ENCODE measurements at places on chromosomes 13 and 19.

GRCh38 chr13:49412749-49413148 lies 31.1 kb downstream of the CAB39L start:
- DNase-seq: no peak

- no peak for DNase-seq
These were observed 66.5 kb downstream of the SERP2 start for GRCh38 chr13:44440046-44440608.

- DNase-seq: peak; percentile 39
These were observed 3.5 kb downstream of the KCNN4 start for GRCh38 chr19:43777163-43777695.

- no peak for DNase-seq
These were observed 7.9 kb upstream of the ELL start for GRCh38 chr19:18529782-18530181.

GRCh38 chr13:20633802-20634201 lies 66.8 kb downstream of the IFT88 start:
- no peak for DNase-seq

- no peak for DNase-seq
These were observed 156.1 kb downstream of the NUFIP1 start for GRCh38 chr13:44833139-44833538.

DNA sequence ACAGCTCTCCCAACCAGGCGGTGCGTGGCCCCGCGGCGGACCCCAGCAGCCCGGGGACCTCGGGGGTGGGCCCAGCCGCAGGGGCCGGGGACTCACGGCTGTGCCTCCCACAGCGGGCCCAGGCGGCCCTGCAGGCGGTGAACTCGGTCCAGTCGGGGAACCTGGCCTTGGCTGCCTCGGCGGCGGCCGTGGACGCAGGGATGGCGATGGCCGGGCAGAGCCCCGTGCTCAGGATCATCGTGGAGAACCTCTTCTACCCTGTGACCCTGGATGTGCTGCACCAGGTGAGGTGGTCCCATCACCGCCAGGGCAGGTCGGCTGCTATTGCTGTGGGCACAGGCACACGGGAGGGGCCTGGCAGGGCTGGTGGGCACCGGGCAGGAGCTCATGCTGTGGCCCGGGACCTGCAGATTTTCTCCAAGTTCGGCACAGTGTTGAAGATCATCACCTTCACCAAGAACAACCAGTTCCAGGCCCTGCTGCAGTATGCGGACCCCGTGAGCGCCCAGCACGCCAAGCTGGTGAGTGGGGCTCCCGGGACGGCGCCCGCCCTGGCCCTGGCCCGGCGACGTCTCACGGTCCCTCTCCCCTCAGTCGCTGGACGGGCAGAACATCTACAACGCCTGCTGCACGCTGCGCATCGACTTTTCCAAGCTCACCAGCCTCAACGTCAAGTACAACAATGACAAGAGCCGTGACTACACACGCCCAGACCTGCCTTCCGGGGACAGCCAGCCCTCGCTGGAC lies 7.3 kb downstream of the PTBP1 start:
- no peak for DNase-seq

- DNase-seq: no peak
These were observed 298 bp upstream of the FAM98C start for GRCh38 chr19:38402623-38402966.

GRCh38 chr19:57719424-57719823 lies 8.0 kb downstream of the ZNF671 start:
- DNase-seq: no peak

DNA sequence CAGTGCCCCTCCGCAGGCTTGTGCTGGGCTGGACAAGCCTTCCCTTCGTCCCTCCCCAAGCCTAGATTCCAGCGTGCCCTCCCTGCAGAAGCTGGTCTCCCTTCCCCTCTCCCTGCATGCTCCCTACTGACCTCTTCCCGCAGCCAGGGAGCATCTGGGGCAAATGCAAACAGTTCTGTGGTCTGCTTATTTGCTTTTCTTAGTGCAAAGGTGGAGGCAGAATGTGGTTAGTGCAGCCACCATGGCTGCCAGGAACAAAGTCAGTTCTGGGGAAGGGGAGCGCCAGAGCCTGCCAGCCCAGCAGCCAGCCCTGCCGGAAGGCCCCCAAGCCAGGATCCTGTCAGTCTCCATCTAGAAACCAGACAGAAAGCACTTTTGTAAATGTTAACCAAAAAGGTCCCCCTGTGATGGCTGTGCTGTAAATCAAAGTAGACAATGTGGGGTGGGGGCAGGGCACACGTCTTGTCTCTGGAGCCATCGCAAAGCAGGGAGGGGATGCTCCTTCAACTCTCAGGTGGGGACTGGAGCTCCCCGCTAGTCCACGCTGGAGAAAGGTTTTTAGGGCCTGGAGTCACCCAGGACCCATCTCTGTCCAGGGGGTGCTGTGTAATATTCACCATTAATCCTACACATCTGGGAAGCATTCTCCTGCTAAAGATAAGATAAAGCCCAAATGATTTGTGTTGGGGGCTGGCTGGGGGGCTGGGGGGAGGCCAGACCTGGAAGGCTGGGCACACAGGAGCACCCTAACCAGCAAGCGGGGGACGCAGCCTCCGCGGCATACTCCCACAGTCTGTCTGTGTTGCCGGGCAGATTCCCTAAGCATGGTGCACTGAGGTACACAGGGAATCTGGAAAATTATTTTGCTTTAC lies 30.9 kb downstream of the SERP2 start:
- DNase-seq: peak; percentile 55

DNA sequence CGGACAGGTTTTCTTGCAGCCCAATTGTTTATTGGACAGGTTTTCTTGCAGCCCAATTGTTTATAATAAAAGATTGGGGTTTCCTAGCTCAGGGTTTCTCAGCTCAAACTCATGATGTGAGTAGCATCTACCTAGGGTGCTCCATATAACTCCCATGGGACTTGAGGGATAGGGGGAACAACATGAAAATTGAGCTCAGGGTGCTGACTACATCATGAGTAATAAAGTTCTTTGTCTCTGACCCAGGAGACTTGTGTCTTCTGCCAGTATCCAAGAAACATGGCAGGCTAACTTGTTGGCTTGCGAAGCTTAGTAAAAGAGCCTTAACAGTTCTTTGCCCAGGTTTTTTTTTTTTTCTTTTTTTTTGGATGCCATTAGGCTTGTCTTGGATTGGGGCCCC lies 59.2 kb upstream of the MYCBP2 start:
- no peak for DNase-seq

DNA sequence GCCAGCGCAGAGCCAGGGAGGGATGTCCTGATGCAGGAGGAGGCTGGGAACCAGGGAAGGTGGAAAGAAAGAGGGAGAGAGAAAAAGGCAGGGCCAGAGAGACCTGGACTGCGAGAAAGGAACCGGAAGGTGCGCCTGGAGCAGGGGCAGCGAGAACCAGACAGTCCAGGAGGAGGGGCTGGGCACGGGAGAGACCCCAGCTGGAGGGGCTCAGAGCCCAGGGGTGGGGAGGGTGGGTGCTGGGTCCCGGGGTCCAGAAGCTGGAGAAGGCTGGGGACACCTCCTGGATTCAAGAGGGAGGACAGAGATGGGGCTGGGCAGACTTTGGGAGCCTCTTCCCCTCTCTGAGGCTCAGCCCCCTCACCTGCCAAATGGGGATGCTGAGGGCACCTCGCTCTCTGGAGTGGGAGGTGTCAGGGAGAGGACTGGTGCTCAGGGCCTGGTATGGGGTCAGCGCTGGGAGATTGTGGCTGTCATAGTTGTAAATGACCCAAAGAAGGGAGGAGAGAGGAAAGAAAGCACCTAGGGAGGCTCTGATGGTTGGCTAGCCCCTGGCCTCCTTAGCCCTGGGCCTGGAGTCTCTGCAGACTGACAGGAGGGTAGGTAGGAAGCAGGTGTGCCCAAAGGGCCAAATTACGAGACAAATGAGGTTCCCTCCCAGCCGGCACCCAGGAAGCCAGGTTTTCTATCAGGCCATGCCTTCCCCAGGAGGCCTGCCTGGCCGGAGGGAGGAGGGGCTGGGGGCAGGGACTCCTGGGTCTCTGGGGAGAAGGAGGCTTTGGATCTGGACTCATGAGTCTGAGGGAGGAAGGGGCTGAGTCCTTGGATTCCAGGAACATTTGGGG lies 1.3 kb upstream of the SPACA6 start:
- no peak for DNase-seq

GRCh38 chr13:109840201-109840892 lies 54.0 kb upstream of the IRS2 start:
- peak; percentile 94 for DNase-seq

GRCh38 chr19:38870612-38871011 lies 7.5 kb downstream of the RINL start:
- DNase-seq: no peak

GRCh38 chr13:43388282-43389034 lies 365.1 kb downstream of the DNAJC15 start:
- DNase-seq: peak; percentile 20

- no peak for DNase-seq
These were observed 261.9 kb downstream of the KCNRG start for GRCh38 chr13:50277127-50277526.

DNA sequence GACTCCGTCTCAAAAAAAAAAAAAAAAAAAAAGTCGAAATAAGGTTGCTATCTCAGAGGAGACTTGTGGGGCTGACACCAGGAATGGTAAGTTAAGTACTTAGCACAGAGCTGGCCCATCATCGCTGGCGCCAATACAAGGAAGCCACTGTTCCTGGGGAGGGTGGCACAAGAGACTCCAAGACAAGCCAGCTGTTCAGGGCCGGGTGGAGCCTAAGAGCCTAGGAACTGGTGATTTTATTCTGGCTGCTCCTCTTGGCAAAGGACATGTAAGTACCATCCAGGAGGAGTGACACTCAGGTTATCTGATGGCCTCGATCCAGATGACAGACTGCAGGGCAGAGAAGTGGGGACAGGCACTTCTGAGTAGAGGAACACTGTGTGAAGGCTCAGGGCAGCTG lies 3.8 kb downstream of the ELOF1 start:
- DNase-seq: no peak

- no peak for DNase-seq
These were observed 2.7 kb upstream of the CCDC97 start for GRCh38 chr19:41307090-41307875.

GRCh38 chr13:23619068-23619855 lies 49.0 kb downstream of the TNFRSF19 start:
- DNase-seq: no peak

GRCh38 chr19:40184273-40184672 lies 7.0 kb upstream of the MAP3K10 start:
- DNase-seq: no peak

DNA sequence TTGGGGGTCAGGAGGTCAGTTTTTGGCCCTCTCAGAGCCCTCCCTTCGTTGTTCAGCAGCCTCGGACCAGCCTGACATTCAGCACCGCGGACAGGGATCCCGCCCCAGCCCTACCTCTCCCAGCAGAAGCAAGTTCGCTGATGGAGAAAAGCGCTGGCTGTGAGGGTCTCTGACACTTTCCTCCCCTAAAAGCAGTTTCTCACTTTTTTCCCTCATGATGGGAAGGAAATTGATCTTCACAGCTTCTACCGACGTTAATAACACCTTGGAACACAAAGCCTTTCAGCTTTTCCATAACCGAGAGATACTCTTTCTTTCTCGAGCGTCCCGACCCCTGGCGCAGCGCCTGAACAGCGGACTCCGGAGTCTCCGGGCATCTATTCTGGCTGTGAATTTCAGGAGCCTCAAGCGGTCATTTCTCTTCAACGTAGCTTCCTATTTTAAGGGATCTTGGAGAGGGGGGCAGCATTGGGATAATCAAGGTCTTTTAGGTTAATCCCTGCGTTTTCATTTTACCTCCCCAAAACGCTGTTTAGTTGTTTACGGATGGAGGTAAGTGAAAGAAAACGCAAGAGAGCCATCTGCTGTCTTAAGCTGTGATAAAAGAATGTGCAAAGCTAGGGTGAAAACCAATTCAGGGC lies 467.2 kb downstream of the ITGBL1 start:
- DNase-seq: no peak

DNA sequence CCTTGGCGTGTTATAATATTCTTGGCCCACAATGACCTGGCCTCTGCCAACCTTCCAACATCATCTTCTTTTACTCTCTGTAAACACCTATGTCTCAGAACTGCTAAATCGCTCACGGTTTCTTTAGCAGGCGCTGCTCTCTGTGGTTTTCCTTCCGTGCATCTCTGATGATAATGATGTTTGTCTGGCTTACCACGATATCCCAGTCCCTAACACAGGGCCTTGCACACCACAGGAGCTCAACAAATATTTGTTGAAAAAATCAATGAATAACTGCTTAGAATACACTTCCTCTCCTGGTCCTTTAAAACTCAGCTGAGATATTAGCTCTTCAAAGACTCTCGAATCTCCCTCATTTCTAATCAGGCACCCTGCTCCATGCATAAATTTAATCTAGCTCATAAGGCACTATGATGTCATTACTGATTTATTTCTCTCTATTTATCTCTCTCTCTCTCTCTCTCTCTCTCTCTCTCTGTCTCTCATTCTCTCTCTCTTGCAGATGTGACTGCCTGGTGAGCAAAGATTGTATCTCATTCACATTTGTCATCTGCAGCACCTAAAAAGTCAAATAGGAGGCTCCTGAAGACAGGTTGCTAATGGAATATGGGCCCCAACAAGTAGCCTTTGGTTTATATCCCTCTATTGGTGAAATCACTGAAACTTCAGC lies 206.4 kb downstream of the NHLRC3 start:
- no peak for DNase-seq

DNA sequence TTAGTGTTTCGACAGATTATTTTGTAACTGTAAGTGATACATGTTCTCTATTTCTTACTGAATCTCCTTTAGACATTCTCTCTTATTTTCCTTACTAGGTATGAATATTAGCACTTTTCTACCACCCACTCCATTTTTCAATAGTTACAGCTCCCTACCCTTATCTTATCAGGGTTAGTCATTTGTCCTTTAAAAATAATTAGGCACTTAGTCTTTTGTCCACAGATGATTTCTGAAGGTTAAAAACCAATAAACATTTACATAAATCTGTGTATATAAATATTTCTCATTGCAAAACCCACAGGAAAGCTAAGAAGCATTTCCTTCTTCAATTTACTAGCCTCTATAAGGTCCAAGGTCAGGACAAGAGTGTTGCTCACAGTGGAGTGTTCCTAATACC lies 624.1 kb upstream of the MIR17HG start:
- DNase-seq: no peak

DNA sequence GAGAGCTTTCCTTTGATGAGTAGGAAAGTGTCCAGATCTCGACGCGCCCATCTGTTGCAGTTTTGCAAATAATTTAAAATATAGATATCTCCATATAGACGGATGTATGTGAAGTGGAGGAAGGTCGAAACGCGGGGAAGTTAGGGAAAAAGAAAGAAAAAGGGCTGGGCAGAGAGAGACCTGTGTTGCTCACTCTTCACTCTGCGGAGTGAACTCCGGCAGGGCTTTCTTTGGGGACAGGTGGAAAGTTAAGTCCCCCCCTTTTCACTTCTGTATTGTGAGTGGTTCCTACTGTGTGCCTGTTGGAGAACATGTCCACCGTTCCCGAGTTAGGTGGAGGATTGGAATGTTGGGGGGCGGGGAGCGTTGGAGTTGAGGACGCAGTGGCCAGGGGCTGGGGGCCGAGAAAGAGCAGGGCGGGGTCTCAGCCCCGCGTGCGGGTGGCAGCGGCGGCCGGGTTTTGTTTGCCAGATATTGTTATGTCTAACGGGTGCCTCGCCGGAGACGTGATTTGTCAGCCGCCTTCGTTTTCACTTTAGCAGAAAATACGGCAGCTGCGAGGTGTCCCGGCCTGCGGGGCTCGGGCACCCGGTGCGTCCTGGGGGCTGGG lies 145.1 kb upstream of the ZNF536 start:
- no peak for DNase-seq

GRCh38 chr13:40169476-40169875 lies 497.0 kb downstream of the FOXO1 start:
- no peak for DNase-seq

All from SW480 (cell line).